GM10248 (cell line): ENCODE measurements at places on chromosomes 16 and 17.

DNA sequence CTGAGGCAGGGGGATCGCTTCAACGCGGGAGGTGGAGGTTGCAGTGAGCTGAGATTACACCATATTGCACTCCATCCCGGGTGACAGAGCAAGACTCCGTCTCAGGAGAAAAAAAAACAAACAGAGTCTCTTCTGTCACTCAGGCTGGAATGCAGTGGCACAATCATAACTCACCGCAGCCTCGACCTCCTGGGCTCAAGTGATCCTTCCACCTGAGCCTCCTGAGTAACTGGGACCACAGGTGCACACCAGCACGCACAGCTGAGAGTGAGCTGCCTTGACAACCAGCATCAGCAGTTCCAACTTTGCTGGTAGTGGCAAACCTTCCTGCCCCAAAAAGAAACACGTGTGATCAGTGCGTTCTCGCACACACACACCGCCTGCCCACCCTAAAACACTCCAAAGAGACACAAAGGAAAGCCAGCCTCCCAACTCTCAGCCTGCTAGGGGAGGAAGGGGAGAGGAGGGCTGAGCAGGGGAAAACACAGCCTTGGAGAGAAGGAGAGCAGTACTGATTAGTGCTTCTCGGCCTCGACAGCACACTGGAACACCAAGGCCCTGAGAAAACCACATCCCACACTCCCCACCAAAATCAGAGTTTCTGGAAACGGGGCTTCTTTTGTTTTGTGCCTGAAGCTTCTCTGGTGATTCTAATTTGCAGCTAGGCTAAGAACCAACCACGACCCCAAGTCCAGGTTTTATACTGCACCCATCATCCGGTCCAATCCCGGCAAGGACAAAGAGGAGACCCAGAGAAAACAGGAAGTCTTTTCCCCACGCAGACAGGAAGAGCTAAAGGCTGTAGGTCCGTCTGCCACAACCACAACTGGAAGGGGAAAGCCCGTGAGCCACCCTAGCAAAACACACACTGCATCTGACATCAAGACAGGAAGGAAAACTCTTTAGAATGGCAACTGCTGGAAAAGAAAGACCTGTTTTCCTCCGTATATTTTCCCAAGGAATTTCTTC lies 28.8 kb downstream of the ZCCHC14 start:
- peak; percentile 56 for DNase-seq

- DNase-seq, result peak; percentile 65
Observed at GRCh38 chr16:25013751-25014499, 1.2 kb downstream of the ARHGAP17 start.

DNA sequence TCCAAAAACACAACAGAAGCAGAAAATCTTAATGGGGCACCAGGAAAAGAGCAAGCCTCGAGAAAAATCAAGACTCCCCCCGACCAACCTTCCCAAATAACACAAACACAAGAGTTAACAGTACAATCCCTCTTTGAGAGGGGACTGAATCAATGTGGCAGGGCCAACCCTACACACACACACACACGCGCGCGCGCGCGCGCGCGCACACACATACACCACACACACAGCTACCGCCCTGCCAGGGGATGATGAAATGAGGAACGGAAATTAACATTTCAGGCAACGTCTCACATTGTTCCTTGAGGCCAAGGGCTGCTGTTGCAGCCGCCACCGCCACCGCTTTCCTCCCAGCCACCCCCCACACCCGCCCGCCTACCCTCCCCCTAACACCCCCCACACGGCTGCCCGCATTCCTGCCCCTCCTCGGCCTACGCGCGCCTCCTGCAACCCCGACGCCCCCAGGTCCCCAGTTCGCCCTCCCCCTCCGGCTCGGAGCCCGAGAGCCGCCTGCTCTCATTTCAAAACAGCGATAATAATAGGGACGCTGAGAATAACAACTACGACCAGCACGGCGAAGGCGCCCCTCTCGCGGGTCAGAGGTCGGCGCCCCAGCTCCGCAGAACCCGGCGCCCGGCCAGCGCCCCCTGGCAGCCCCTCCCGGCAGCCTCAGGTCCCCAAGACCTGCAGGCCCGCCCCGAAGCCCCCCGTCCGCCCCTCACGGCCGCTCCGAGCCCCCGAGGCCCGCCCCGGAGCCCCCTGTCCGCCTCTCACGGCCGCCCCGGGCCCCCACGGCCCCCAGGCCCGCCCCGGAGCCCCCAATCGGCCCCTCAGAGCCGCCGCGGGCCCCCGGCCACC lies 1.1 kb downstream of the ANKRD11 start:
- DNase-seq, result peak; percentile 73

GRCh38 chr16:17173281-17173680 lies 297.5 kb downstream of the XYLT1 start:
- no peak for DNase-seq

DNA sequence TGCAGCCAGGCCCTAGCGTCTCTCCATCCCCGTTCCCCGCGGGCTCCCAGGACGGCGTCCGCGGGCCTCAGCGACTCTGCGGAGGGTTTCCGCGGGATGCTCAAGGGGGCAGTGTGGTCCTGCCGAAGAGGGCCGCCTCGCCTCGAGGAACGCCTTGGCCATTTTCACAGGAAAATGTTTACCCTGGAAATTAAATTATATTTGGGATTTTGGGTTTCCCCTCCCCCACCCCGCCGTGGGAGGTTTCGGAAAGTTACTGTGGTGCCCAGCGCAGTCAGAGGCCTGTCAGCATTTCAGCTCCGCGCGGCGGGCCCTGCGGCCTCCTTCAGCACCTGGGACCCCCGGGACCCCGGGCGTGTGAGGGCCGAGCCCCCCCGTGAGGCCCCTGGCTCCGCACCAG lies 94.5 kb downstream of the PCTP start:
- peak; percentile 42 for DNase-seq

GRCh38 chr16:17062676-17063075 lies 408.1 kb downstream of the XYLT1 start:
- DNase-seq, result no peak

DNA sequence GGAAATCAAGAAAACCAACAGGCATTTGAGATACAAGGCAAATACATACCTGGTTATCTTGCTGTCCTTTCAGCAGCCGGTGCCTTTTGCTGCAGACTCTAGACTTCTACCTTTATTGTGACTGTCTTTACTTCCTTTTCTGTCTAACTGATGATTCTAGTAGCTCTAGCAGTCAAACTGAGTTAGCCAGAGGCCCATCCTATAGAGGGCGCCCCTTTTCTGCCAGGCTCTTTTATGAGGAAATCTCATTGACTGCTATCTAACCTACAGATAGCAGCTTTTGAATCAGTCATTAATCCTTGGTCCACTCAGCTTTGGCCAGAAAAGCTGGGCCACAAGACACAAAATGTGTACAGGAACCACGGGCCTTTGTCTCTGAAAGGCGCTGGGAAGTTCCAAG lies 87.5 kb upstream of the WSB1 start:
- DNase-seq, result no peak

GRCh38 chr17:81608082-81608481 lies 28.8 kb downstream of the NPLOC4 start:
- no peak for DNase-seq

GRCh38 chr17:50219342-50219741 lies 17.9 kb upstream of the COL1A1 start:
- no peak for DNase-seq

- no peak for DNase-seq
Observed at GRCh38 chr16:67486805-67487204, 3.5 kb upstream of the AGRP start.

GRCh38 chr17:73492821-73493814 lies 151.1 kb downstream of the SDK2 start:
- no peak for DNase-seq

- no peak for DNase-seq
Observed at GRCh38 chr17:27945333-27945616, 52.1 kb upstream of the LYRM9 start.
